ENCODE measurements at places on chromosomes 1 and 21.
A peak's percentile ranks its signal among the peaks of the same experiment; 100 is the strongest.

GRCh38 chr1:162587347-162587746, 25.8 kb downstream of the UAP1 start:
- no peak for DNase-seq

- no peak for DNase-seq
Observed at GRCh38 chr1:12622506-12622905, 4.5 kb upstream of the DHRS3 start.

DNA sequence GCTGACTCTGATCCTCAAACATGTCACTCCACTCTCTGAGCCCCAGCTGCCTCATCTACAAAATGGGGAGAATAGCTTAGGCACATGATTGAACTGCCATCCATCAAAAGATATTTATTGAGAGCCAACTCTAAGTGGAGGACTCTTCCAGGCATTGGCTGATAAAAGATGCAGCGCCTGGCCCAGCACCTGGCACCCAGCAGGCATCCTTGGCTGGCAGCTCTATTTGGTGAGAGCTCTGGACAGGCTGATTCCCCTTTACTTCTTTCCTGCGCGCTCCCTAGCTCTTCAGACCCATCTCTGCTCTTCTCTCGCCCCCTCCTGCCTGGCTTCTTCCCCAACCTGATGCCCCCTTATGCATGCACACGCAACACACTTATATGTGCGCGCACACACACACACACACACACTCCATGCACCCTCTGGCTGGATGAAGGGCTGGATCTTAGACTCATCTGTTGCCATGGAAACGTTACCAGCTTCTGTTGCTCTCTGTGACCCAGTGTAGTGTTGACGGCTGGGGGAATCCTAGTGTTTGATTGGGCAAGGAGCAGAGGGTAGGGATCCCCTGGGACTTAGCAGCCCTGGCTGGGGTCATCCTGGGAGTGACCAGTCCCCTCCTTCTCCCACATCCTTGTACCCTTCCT, 49.3 kb downstream of the VWA5B1 start:
- DNase-seq: no peak

GRCh38 chr1:29342983-29343382, 106.7 kb downstream of the PTPRU start:
- DNase-seq: no peak

- no peak for DNase-seq
Observed at GRCh38 chr1:161096015-161096414, 2.1 kb upstream of the KLHDC9 start.

DNA sequence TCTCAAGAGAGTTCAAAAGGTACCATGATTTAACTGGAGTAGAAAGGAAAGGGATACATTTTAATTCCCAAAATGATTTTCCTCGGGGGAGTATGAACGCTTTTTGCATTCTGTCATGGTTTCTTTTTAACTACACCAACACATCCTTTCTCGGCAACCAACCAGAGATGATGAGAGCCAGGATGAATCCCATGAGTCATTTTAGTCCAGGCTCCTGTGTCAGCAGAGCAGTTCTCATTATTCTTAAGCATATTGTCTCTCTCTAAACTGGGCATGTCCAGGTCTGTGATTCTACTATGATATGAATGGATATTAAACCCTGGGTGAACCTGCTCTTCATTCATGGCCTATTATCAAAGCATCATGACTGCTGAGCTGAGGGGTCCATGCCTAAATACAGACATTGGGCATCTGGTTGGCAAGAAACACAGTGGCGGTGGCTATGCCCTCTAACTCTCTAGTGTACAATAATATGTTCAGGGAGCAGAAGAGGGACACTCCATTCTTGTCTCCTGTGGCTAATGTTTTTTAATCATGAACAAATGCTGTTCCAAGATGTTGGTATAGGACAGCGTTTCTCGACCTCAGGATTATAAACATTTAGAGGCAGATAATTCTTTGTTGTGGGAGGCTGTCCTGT, 124.3 kb upstream of the ESRRG start:
- no peak for DNase-seq

DNA sequence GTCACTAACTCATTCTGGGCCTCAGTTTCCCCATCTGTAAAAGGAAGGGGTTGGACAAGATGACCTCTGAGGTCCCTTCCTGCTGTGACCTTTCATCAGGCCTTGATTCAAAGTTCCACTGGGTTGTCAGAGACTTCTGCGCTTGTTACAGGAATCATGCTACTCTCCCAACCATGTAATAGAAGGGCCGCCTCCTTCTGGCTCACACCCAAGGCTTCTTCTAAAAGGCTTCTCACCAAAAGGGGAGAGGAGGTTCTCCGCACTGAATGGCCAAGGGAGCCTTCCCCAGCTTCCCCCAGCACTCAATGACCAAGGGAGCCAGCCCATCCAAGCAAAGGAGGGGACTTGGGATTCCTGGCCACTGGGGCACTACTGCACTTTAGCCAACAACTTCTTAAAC, 42.7 kb downstream of the GRHL3 start:
- no peak for DNase-seq

GRCh38 chr1:38834937-38835827, 24.4 kb downstream of the RRAGC start:
- DNase-seq: no peak

- DNase-seq: no peak
Observed at GRCh38 chr1:234400773-234401172, 27.5 kb downstream of the COA6 start.

GRCh38 chr21:21605521-21605920, 607.3 kb downstream of the NCAM2 start:
- DNase-seq: no peak

- DNase-seq: no peak
Observed at GRCh38 chr1:183331091-183331742, 87.0 kb downstream of the NMNAT2 start.

DNA sequence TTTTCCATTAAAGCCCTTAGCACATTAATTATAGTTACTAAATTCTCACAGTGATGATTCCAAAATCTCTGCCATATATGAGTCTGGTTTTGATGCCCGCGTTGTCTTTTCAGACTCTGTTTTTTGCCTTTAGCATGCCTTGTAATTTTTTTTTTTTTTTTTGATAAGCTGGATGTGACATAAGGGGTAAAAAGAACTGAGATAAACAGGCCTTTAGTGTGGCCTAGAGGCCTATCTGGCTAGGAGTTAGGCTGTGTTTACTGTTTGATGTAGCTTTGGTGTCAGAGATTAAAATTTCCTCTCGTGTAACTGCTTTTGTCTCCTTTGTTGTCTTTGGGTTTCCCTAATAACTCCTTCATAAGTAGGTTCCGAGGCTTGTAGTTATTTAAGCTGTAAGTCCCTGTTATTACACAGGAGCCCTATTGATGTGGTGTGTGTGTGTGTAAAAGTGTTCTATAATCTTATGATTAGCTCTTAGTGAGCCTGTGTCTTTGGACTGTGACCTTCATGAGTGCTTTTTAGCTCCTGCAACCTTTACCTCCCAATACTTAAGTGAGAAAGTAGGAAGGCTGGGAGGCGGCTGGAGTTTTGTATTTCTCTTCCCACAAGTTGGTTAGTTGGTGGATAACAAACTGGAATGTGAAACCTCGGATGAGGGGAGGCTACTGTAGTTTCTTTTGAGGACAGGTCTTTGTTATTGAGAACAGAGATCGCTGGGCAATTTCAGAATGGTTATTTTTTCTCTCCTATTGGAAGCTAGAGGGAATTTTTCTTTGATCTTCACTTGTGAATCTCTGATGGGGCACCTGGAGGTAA, 19.3 kb downstream of the HS2ST1 start:
- no peak for DNase-seq

GRCh38 chr1:51957618-51958017, 32.9 kb downstream of the RAB3B start:
- DNase-seq: no peak

DNA sequence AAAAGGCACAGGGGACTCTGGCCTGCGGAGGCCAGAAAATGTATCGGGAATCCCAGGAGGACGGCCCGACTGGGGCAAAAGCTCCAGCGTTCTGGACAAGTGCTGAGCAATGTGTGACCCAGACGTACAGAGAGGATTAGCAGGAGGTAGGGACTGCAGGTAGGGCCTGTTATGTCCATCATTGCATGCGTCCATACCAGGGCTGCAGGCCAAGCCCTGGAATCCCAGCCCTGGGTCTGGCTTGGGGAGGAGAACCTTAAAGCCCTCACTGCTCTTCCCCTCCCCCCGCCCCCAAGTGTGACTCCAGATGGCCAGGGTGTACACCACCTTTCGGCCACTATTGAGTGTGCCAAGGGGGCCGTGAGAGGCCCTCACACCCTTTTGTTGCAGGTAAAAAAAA, 2.0 kb downstream of the RNF207 start:
- no peak for DNase-seq

- no peak for DNase-seq
Observed at GRCh38 chr1:226510453-226510852, 38.1 kb upstream of the STUM start.

DNA sequence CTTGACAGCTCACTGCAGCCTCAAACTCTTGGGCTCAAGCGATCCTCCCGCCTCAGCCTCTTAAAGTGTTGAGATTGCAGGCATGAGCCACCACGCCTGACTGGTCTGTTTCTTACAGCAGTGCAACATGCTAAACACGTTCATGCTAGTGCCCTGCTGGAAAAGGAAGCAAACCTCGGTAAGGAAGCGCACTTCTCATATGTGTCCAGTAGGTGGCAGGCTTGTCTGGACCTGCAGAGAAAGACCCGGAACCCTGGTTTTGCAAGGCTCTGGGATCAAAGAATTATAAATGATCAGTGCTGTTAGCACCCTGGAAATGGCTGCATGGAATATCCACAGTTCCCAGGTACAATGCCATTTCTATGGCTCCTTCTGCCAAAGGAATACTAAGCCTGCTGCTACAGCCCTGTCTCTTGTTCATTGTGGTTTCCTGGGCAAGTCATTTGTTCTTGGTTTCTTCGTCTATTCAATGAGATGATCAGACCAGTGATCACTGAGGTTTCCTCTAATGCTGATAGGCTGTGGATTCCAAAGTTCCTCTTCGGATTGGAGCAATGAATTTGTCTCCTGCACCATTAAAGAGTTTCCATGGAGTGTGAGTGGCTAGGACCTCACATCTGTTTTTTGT, 15.9 kb downstream of the RNU5D-1 start:
- DNase-seq: peak; percentile 41

DNA sequence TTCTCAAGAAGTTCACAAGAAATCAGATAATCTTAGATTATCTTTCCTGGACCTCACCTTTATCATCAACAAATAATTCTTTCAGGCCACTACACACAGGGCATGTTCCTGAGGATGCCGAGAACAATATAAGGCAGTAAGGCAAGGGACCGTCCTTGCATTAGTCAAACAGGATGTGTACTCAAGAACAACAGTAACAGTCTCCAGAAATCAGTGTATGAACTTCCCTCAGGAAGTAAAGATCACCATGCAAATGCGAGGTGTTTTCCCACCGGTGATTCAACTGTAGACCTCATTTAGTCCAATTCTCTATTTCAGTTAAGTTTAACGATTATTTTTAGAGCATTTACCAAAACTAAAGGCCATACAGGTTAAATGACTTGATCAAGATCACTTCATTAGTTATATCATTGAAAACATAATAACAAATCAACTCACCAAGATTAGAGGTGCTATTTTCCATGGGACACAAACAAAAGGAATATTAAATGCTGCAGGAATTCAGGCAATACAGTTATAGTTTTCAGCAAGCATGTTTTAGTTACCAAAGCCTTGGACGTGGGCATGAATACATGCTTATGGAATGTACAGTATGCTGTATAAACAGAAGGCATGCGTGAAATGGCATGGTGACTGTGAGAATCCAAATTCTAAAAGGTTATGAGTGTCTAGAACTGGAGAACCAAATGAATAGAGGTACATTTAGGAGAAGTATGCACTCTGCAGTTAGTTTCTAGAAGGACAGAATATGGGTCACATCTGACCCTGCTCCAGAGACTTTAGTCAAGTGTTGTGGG, 145.2 kb downstream of the TNR start:
- DNase-seq: no peak

GRCh38 chr1:246210756-246211155, 296.3 kb downstream of the SMYD3 start:
- DNase-seq: no peak

DNA sequence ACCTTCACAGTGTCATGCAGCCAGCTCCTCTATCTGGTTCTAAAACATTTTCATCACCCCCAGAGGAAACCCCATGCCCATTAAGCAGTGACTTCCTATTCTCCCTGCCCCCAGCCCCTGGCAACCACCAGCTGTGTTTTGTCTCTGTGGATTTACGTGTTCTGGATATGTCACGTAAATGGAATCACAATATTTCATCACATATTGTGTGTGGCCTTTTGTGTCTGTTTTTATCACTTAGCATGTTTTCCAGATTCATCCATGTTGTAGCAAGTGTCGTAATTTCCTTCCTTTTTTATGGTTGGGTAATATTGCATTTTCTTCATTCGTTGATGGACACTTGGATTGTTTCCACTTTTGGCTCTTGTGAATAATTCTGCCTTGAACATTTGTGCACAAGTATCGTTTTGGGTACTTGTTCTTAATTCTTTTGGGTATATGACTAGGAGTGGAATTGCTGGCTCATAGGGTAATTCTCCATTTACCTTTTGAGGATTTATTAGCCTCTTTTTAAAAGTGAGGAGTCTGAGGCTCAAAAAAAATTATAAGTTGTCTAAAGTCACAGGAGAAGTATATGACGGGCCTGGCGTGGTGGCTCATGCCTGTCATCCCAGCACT, 127.0 kb downstream of the MRPS6 start:
- DNase-seq: no peak

GRCh38 chr1:33973799-33974545, 110.1 kb downstream of the HMGB4 start:
- no peak for DNase-seq

DNA sequence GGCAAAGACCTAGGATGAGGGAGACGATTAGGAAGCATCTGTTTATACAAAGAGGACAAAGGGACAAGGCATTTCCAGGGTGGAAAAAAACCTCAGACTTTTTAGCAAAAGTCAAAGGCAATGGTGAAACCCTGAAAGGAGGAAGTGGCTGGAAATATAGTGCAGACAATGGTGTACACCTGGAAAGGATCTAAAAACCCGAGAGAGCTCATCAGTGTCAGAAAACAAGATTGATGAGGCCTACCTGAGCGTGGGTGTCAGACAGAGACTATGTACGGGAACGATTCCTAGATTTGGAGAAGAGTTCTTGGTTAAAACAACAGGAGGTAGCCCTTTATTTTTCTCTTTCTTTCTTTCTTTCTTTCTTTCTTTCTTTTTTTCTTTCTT, 68.8 kb upstream of the HUNK start:
- no peak for DNase-seq
